ENCODE measurements at places on chromosomes 16 and 17.

- DNase-seq, result no peak
Measured at GRCh38 chr17:10447026-10447931, 22.1 kb downstream of the MYH4 start.

DNA sequence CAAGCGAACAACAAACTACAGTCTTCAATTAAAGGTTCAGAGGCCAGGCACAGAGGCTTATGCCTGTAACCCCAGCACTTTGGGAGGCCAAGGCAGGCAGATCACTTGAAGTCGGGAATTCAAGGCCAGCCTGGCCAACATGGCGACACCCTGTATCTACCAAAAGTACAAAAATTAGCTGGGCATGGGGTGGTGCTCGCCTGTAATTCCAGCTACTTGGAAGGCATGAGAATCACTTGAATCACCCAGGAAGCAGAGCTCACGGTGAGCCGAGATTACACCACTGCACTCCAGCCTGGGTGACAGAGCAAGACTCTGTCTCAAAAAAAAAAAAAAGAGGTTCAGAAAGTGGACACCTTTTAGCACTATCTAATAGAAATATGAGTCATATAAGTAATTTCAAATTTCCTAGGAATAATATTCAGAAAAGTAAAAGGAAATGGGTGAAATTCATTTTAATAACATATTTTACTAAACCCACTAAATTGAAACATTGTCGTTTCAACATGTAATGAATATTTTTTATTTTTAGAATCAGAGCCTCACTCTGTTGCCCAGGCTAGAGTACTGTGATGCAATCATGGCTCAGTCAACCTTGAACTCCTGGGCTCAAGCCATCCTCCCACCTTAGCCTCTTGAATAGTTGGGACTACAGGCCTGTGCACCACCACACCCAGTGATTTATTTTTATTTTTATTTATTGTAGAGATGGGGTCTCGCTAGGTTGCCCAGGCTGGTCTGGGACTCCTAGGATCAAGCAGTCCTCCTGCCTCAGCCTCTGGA, 15.2 kb upstream of the MARCHF10 start:
- no peak for DNase-seq

- DNase-seq, result no peak
Measured at GRCh38 chr16:56600398-56600999, 7.9 kb upstream of the MT2A start.

GRCh38 chr16:24288516-24288915, 32.4 kb downstream of the CACNG3 start:
- DNase-seq, result no peak

DNA sequence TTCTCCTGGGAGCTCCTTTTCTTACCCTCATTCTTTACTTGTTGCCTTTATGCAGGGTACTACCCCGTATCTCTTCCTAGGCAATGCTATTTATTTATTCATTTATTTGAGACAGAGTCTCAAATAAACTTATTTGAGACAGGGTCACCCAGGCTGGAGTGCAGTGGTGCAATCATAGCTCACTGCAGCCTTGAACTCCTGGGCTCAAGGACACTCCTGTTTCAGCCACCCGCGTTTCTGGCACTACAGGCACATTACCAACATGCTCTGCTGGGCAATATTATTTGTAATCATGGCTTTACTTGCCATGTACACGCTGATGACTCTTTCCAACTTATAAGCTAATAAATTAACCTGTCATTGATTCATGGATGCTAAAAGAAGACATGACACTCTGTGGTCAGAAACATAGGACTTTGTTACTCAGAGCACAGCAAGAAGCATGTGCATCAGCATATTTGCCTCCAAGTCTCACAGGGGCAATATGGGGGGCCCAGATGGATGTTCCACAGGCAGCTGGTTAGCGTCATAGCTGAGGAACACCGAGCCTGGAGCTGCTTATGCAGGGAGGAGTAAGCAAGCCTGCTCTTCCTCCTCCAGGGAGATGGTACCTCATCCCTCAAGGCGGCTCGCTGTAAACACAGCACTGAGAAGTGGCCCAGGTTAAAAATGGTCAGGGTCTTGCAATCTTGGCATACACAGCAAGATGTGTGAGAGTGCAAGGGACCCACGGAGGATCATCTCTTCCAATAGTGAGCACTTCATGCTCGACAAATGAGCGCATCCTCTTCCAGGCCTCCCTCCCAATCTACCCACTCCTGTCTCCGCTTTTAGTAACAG, 4.2 kb upstream of the LRRC75A start:
- DNase-seq, result no peak

DNA sequence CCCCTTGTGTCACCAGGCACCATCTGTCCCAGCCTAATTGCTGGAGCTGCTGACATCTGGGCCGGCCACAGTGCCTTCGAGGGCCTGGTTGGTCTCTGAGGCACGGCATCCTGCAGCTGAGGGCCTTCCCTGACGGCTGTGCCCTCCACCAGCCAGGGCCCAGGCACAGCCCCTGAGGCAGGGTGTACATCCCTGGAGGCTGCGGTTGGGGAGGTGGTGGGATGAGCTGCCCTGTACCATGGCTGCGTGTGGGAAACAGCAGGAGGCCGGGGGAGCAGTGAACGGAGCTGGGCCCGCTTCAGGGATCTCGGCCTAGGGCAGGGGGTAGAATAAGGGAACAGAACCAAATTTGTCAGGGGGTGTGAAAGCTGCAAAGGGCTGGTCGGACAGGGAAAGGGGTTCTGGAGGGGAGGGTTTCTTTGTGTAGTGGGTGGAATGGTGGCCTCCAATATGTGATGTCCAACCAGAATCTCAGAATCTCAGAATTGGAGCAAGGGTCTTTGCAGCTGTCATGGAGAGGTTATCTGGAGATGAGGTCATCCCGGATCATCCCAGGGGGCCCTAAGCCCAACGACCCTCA, 10.0 kb upstream of the SLC38A10 start:
- no peak for DNase-seq

DNA sequence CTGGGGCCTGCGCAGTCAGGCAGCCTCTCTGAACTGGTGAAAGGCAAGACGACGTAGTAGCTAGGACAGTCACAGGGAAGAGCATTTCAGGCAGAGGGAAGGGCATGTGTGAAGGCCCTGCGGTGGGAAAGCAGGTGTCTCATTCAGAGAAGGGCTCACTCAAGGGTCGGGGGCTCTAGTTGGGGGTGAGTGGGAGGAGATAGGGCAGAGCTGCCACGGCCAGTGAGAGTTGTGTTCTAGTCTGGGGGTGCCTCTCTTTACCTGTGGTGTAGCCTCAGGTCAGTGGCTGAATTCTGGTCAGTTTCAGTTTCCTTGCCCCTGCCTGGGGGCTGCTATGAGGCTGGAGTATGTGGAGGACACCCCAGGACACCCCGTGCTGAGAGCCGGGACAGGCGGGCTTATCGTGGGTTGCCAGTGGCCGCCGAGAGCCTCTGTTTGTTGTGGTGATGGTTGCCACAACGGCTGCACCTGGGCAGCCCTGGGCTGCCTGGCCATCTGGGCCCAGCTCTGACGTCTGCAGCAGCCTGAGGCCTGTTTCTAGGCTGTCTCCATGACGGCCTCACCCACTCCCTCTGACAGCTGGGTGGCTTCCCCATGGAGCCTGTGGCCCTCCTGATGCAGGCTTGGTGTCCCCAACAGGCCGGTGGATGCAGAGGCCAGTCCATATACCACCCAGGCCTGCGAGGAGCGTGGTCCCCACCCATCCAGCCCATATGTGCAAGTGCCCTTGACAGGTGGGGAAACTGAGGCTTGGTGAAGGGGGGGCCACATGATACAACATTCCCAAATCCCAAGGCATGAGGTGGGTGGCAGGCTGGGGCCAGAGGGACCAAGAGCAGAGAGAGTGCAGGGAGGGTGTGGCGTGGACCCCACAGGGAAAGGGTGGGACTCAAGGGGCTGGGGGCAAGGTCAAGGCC, 10.8 kb downstream of the MAP2K3 start:
- DNase-seq, result no peak

- no peak for DNase-seq
Measured at GRCh38 chr16:9072806-9073341, 18.6 kb upstream of the HAPSTR1 start.

DNA sequence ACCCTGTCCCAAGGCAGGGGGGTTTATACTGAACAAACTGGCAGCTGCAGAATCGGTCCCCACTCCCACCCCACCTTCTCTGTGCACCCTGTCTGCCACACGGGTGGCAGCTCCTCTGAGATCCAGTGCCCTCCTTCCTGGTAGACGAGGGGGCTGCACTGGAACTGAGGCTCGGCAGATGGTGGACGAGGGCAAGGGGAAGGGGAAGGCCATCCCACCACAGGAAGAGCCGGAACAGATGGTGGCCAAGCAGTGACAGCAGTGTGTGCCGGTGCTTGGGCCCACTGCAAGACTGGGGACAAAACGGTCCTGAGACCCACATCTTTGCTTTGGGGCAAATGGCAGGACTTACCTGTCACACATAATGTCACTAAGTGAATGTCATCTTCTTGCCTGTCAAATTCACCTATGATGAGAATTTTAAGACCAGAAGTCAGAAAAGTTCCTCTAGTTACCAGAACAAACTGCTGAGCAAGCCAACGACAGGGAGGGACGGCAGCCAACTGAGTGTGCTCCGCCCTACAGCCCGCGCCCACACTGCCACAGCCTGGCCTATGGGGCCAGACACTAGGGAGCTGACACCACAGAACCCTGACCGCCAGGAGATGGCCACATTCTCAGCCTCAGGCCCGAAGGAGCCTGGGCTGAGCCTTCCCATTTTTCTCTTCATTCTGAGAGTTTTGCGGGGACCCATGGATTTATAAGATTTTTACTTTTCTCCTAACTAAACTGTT, 14.4 kb downstream of the NTAN1 start:
- DNase-seq, result no peak

GRCh38 chr17:67181825-67182224, 63.2 kb downstream of the HELZ start:
- DNase-seq, result no peak

DNA sequence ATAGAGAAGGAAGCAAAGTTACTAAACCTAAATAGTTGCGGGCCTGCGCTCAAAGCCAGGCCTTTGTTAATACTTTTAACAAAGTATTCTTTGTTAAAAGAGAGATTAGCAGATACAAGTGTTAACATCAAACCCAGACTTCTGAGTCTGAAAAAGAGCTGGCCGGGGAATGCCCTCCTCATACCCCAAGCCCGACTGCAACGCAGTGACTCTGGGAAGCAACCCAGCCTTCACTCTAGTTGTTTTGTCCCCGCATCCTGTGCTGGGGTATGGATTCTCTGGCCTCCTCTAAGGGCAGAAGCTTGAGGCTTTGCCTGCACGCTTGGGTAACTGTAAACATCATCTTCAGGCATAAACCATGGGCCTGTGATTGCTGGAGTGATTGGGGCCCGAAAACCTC, 48.3 kb downstream of the ADCY7 start:
- no peak for DNase-seq

- no peak for DNase-seq
Measured at GRCh38 chr17:4947010-4947410, 1.3 kb downstream of the PFN1 start.

- no peak for DNase-seq
Measured at GRCh38 chr16:1461146-1461545, 13.7 kb downstream of the CLCN7 start.

DNA sequence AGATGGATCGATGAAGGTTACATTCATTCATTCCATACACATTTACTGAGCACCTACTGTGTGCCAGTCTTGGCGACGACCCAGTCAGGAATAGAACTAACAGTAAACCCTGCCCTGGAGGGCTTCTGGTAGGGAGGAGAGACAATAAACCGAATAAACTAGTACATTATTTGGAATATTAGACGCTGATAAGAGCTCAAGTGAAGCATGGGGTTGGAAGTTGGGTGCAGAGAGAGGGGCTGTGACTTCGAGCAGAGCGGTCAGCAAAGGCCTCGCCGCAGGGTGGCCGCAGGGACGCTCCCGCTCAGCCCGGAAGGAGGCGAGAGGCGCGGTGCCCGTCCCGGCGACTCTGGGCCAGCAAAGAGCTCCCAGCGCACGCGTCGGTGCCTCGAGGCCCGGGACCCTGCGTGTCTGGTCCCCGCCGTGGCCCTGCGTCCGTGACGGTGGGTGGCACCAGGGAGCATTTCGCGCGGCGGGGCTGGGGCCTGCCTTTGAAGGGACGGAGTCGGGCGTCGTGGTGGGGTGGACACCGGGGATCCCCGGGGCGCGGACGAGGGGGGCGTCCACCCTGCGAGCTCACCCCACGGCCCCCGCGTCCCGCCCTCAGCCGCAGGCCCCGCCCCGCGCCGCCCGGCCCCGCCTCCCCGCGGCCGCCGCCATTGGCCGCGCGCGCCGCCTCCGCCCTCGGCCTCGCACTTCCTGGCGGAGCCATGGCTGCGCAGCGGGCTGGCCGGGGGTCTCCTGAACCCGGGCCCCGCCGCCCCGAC, at the start of gene KLHL36:
Gene KLHL36, plus strand, starts transcription at position 684 of the 767 bp plus-strand sequence. CDS start 2,357 bp downstream, outside the sequence.
- peak; percentile 21 for DNase-seq

- no peak for DNase-seq
Measured at GRCh38 chr17:49910094-49910857, 58.7 kb upstream of the DLX4 start.

- DNase-seq, result peak; percentile 52
Measured at GRCh38 chr17:3012926-3013581, 50.4 kb downstream of the OR1D5 start.

- DNase-seq, result no peak
Measured at GRCh38 chr17:43442711-43443110, 41.1 kb upstream of the DHX8 start.

- no peak for DNase-seq
Measured at GRCh38 chr17:44988044-44988942, 20.2 kb upstream of the C1QL1 start.

DNA sequence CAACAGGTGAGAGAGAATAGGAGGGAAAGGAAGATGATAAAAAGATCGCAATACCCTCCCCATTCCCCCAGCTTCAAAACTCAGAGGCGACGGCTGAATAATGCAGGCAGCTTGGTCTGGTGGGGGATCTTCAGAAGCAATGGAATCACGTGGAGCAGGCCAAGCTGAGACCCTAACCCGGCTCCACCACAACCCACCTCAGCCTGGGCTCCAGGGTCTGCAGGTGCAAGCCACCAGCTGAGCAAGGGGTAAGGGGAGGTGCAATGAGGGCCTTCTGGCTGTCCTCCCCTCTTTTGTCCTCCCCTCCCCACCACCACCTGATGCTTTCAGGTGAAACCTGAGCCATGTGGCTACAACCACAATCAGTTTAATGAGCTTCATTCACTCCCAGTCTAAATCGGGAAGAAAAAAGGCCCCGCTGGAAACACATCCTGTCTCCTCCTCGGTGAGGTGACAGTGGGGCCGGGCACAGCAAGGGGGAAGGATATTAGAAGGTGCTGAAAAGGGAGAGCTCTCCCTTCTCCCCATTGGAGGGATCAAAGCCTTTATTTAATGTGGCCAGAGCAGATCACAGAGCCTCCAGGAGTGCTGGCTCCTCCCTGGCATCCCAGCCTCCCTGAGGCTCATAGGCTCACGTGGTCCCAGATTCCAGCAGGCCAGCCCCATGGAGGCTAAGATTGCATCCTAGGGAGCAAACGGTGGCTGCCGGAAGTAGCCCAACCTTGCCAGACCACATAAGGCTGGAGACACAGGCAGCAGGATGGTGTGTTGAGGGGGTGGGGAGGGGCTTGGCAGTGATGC, 261.0 kb downstream of the SOX9 start:
- no peak for DNase-seq

- DNase-seq, result peak; percentile 72
Measured at GRCh38 chr16:66270333-66270927, 96.1 kb upstream of the CDH5 start.

- DNase-seq, result no peak
Measured at GRCh38 chr17:265718-266117, 84.3 kb upstream of the DOC2B start.

Data from neuronal stem cell (in vitro differentiated cells).